ENCODE measurements at places on chromosomes 6 and 20. TPM values are rescaled to one million over a fixed set of nuclear protein-coding genes. Genes with fewer than 3 reads are reported as not detected.
A peak's percentile ranks its signal among the peaks of the same experiment; 100 is the strongest.

- no peak for DNase-seq
- H3K4me1 ChIP-seq: peaks cover 4% of the 10 kb centered on the region
- no peaks in the 10 kb centered on the region for H3K36me3 ChIP-seq
- peak overlapping the region; percentile 70 for H3K4me3 ChIP-seq
- H3K27ac ChIP-seq: peak overlapping the region; percentile 100
- no peaks in the 10 kb centered on the region for H3K27me3 ChIP-seq
These were observed 1.2 kb downstream of the ZNF335 start for GRCh38 chr20:45970646-45971424.

GRCh38 chr6:125201961-125202729 is 48.6 kb downstream of the TPD52L1 start:
- H3K4me1 ChIP-seq: peaks cover 11% of the 10 kb centered on the region
- H3K27me3 ChIP-seq: no peaks in the 10 kb centered on the region
- peak; percentile 58 for DNase-seq
- H3K27ac ChIP-seq: no peak overlapping the region
- no peak overlapping the region for H3K4me3 ChIP-seq
- no peaks in the 10 kb centered on the region for H3K36me3 ChIP-seq

DNA sequence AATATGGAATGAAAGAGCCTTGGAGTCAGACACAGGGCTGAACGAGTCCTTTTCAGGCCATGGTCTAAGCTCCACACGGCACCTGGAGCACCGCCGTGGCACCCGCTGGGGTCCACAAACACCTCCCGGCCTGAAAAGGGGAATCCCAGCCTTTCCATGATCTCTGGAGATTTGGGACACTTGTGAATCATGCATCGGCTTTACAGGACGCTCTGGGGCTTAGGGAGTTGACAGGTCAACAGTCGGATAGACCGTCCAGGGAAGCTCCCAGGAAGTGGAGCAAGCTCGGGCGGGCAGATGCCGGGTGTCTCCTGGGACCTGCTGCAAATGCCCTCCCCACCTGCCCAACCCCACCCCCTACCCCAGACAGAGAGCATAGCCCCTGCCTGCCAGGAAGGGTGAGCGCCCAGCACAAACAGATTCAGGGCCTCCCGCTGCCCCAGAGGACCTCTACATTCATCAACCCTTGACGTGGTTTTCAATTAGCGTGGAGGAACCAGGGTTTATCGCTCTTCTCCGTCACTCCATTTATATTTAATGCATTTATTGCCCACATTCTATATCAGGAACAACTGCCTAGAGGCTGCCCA is 53.6 kb downstream of the YTHDF1 start:
- H3K4me1 ChIP-seq: no peaks in the 10 kb centered on the region
- H3K27me3 ChIP-seq: no peaks in the 10 kb centered on the region
- H3K27ac ChIP-seq: no peak overlapping the region
- no peak for DNase-seq
- no peaks in the 10 kb centered on the region for H3K36me3 ChIP-seq

GRCh38 chr6:29129326-29130012 is 21.6 kb downstream of the OR2J3 start:
- no peak for DNase-seq
- H3K27ac ChIP-seq: no peak overlapping the region
- no peak overlapping the region for H3K4me3 ChIP-seq
- no peaks in the 10 kb centered on the region for H3K4me1 ChIP-seq
- H3K27me3 ChIP-seq: no peaks in the 10 kb centered on the region

GRCh38 chr6:101453221-101453620 is 59.7 kb downstream of the GRIK2 start:
- no peak for DNase-seq
- no peak overlapping the region for H3K27ac ChIP-seq
- no peaks in the 10 kb centered on the region for H3K4me1 ChIP-seq
- H3K36me3 ChIP-seq: no peaks in the 10 kb centered on the region

GRCh38 chr6:72952808-72953630 is 272.3 kb downstream of the KHDC1L start:
- DNase-seq: no peak
- H3K4me1 ChIP-seq: no peaks in the 10 kb centered on the region
- H3K27ac ChIP-seq: no peak overlapping the region
- H3K36me3 ChIP-seq: no peaks in the 10 kb centered on the region

- DNase-seq: no peak
- no peaks in the 10 kb centered on the region for H3K27me3 ChIP-seq
- H3K4me1 ChIP-seq: no peaks in the 10 kb centered on the region
- H3K27ac ChIP-seq: no peak overlapping the region
These were observed 231.0 kb downstream of the SMOC2 start for GRCh38 chr6:168671863-168672546.

- H3K36me3 ChIP-seq: no peaks in the 10 kb centered on the region
- H3K27ac ChIP-seq: no peak overlapping the region
- H3K27me3 ChIP-seq: no peaks in the 10 kb centered on the region
These were observed 96.8 kb downstream of the RIMS1 start for GRCh38 chr6:71983131-71983530.

DNA sequence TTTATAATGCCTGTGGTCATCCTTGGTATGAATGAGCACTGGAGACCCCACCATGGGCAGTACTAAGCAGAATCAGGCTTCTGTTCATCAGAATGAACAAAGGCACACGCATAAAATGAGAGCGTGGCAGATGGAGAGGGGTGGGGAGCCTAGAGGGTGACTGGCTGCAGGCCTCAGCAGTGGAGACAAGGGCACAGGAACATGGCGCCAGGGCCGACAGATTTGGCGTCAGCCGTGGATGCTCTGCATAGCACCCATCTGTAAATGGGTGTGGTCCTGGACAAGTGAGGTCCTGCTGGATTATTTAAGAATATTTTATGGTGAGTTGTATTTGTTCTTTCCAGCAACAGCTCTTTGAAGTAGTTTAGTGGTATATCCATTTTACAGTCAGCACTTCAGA is 33.1 kb downstream of the E2F3 start:
- H3K4me3 ChIP-seq: no peak overlapping the region
- no peaks in the 10 kb centered on the region for H3K27me3 ChIP-seq
- H3K36me3 ChIP-seq: no peaks in the 10 kb centered on the region
- H3K4me1 ChIP-seq: no peaks in the 10 kb centered on the region
- no peak overlapping the region for H3K27ac ChIP-seq

DNA sequence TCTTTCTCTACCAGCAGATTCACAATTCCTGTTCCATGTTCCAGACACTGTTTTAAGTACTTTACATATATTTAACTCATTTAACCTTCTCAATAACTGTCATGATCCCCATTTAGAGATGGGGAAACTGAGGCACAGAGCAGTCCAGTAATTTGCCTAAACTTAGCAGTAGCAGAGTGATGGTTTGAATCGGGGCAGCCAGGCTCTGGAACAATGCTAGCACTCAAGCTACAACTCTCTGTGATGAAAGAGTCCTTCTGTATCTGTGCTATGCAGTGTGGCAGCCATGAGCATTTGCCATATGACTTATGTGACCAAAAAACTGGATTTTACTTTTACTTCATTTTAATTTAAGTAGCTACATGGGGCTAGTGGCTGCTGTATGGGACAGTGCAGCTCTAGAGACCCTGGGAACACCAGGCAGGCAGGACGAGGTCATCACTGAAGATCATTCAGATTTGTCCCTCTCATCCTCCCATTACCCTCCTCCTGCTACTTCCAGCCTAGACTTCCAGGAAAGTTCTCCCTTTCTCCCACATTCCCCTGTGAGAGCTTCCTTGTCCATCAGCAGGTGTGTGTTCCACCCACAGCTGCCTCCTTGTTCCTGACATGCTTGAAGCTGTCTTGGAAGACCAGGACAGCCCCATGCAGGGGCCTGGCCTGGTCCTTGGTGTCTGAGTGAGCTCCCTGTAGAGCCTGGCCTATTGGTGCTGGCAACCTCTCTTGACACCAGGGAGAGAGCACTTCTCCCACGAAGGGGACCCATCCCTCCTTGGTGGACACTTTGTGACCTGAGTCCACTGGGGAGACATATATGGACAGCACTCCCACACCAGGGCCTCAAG is 157.0 kb downstream of the MRPL14 start:
- no peaks in the 10 kb centered on the region for H3K27me3 ChIP-seq
- no peaks in the 10 kb centered on the region for H3K4me1 ChIP-seq
- DNase-seq: no peak
- no peak overlapping the region for H3K27ac ChIP-seq
- no peaks in the 10 kb centered on the region for H3K36me3 ChIP-seq

DNA sequence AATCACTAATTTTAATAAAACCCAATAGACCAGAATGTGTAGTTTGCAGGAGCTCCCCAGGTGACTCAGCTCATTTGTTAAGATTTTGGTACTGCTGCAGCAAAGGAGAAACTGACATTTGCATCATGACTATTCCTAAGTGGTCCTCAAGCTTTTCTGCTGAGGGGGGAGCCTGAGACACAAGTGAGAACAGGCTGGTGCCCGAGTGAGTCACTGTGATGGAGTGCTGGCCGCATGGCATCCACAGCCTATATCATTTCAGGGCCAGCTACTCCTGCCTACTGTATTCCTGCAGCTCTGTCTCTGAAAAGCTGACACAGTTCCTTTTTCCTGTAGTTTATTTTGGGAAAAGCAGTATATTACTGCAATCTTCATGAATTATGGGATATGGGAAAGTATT is 113.7 kb upstream of the ENPP5 start:
- H3K36me3 ChIP-seq: no peaks in the 10 kb centered on the region
- no peak overlapping the region for H3K27ac ChIP-seq
- no peak overlapping the region for H3K4me3 ChIP-seq
- H3K4me1 ChIP-seq: no peaks in the 10 kb centered on the region

GRCh38 chr6:111727802-111728201 is 122.1 kb upstream of the TRAF3IP2 start:
- peaks cover 12% of the 10 kb centered on the region for H3K4me1 ChIP-seq
- H3K36me3 ChIP-seq: no peaks in the 10 kb centered on the region
- no peak overlapping the region for H3K27ac ChIP-seq

The SLC13A3 gene
- total RNA-seq: 6.1 TPM

The WFDC10B gene
- total RNA-seq: not detected

The NELFCD gene
- 59.9 TPM for total RNA-seq

All from ovary (tissue), 10 donors.